ENCODE measurements at places on chromosomes 3 and 15.

- no peak for DNase-seq
Measured at GRCh38 chr3:65401359-65402305, 637.1 kb downstream of the MAGI1 start.

DNA sequence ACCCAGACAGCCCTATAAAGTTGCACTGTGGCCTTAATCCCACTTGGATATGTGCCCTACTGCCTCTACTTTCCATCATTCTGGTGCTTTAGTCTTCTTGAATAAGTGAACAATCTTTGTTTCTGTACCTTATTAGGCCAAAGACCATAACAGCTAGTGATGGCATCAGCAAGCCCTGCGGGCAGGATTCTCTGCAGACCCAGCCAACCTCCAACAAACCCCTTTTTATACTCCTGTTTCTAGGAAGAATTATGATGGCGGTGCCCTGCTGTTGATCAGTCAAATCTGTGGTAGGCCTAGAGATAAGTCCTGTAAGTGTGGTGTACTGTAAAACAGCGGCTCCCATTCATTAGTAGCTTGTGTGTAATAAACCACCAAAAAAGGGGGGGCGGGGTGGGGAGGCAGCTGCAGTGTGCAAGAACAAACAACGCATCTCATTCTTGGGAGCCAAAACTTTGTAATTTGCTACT lies 40.5 kb downstream of the SOX2 start:
- DNase-seq, result no peak

GRCh38 chr3:133845127-133845526 lies 39.5 kb downstream of the SRPRB start:
- DNase-seq, result no peak

- DNase-seq, result no peak
Measured at GRCh38 chr3:105585-105984, 91.0 kb upstream of the CHL1 start.

DNA sequence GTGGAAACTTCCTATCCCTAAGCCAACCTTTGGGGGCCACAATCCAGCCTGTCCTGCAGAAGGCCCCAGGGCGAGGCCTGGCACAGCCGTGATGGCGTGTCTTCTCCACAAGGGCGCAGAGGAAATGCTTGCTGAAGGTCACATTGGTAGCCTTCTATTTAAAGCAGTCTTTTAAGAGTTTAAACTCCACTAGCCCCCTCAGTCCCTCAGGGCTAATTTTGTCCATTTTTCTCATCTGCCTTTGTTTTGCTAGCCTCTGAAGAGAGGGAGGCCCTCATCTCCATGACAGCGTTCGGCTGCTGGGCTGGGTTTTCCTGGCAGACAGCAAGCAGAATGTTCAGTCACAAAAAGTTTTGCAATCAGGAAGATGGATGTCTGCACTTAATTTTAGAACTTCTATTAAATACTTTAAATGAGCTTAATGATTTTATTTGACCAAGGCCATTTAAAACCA lies 40.8 kb downstream of the RARB start:
- DNase-seq, result no peak

DNA sequence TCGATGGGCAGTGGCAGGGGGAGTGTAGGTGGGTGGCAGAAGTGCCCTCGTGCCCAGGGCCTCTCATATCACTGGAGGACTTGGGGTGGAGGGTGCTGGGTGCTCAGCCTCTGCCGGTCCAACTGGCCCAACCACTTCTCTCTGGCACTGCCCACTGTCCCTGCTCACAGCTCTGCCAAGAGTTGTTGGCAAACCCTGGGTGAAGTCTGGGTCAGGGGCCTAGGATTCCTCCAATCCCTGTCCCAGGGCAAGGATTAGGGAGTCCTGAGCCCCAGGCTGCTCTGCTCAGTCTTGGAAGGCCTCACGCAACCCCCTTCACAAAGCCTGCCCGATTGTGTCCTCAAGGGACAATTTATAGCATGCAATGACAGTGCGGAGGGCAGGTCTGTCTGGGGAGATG lies 5.2 kb upstream of the PRKCD start:
- no peak for DNase-seq

- DNase-seq, result no peak
Measured at GRCh38 chr3:194243172-194243837, 107.4 kb downstream of the HES1 start.

DNA sequence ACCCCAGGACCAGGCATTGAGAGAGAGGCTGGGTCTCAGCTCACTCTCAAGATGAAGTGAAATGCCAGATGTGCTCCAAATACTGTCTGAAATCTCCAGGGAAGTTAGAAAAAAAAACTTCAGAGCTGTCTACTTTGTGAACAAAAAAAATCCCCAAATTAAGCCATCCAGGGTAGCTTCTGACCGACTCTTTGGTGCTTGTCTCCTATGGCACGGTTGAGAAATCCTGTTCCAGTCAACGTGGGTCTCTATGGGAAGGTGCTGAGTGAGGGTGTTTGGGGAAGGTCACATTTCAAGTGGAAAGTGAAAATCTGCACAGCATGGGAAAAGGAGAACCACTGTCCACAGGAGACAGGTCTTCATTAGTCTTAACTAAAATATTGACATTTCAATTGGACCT lies 322.5 kb upstream of the CFAP20DC start:
- no peak for DNase-seq

GRCh38 chr3:197345390-197345789 lies 47.0 kb upstream of the DLG1 start:
- no peak for DNase-seq

- DNase-seq, result no peak
Measured at GRCh38 chr3:132342183-132342582, 25.0 kb downstream of the ACP3 start.

DNA sequence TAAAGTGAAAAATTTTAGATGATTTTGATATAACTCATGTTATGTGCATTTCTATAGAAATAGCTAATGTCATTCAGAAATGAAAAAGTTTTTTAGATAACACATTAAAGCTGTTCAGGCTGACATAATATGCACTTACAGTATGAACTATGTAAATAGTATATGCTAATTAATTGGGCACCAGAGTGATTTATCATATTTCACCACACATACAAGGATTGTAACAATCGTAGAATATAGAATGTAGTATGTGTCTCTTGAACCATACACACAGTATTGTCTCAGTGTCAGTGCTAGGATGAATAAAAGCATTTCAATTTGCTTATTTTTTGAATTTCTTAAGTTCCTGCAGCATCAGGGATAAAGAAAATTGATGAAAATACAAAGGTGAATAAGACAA lies 710.0 kb downstream of the OTOL1 start:
- DNase-seq, result no peak

- DNase-seq, result no peak
Measured at GRCh38 chr15:77538027-77538451, 94.7 kb downstream of the LINGO1 start.

GRCh38 chr3:169787791-169788190 lies 14.6 kb downstream of the MYNN start:
- no peak for DNase-seq

DNA sequence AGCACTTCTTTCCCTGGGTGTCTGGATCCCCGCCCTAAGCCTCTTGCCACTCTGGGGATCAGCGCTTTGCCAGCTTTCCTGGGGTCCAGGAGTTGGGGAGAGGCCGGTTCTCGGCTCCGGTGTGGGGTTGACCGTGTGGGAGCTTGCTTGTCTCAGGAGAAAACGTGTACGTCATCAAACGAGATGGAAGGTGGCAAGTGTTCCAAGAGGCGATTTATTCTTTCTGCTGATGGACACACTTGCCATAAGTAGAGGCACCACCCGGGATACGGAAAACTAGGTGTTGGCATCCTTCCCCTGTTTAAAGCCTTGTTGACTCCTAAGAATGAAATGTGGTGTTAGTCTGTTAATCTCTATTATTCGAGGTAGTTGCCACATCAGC lies 295 bp downstream of the ZWILCH start:
- DNase-seq, result no peak

GRCh38 chr3:141147657-141148056 lies 84.0 kb upstream of the PXYLP1 start:
- no peak for DNase-seq

DNA sequence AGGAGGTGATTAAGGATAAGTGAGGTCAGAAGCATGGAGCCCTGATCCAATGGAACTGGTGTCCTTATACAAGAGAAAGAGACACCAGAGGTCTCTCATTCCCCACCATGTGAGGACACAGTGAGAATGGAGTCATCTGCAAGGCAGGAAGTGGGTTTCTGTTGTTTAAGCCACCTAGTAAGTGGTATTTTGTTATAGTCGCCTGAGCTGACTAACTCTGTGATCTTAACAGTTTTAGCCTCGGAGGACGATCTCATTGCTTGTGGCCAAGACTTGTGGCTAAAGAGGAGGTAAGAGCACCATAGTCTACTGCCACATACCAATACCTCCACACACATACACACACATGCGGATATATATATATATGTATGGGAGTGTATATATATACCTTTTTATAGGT lies 73.8 kb downstream of the MCTP2 start:
- DNase-seq, result no peak

DNA sequence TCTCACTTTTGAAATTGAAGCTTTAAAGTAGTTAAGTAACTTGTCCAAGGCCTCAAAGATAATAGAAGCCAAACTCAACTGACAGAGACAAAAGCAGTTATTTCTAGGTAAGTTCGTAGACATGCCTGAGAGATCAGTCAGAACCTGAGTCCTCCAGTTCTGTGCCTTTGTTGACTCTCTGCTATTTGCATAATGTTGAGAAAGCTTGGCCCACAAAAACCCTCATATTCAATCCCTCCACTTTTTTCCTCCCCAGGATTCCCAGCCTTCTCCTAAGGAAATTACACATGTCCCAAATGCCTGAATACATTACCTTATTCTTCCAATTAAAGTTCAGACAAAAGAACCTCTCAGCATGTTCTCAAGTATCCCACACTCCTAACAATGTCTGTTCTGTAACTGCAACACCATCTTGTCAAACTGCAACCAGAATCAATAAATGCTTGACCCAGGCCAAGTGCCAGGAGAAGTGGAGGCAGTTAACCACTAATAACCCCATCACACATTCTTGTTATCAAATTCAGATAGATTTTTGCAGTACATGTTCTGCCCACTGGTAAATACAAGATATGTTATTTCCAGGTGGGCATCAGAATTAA lies 217.8 kb downstream of the LRRC3B start:
- no peak for DNase-seq

GRCh38 chr3:96706509-96706908 lies 107.9 kb upstream of the EPHA6 start:
- DNase-seq, result no peak

DNA sequence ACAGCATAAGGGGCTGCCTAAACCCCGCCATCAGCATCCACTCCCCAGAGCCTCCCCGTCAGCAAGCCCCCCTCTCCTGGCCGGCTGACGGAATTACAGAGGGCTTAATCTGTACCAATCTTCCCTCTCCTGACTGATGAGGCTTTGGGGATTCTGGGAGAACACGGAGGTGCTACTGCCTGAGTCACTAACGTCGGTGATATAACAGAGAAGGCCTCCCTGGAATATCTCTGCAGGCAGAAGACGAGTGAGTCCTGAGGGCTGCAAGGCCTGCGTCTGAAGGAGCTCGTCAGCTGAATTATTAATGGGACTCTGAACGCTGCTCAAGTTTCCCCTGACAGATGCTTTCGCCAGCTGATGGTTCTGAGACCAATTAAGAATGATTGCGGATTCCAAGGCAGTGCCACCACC lies 147.7 kb downstream of the XXYLT1 start:
- no peak for DNase-seq

GRCh38 chr3:105394177-105394576 lies 27.5 kb downstream of the ALCAM start:
- DNase-seq, result no peak

DNA sequence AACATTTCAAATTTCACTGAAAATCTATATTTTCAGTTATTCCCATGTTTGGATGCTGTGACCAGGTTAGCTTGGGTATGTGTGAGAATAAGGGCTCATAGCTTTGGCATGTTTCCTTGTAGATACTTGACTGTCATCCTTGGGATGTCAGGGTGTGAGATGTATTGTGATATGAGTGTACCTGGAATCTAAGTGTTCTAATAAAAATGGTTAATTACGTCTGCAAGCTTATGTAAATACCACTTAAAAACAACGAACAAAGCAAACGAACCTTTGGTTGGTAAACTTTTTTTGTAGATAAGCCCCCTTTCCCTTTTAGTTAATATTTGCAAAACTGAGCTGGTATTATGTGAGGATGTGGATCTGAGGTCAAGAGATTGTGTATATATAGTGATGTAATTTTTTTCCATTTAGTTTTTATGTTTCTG lies 63.5 kb downstream of the FNDC3B start:
- no peak for DNase-seq

- DNase-seq, result no peak
Measured at GRCh38 chr15:39926526-39926925, 6.5 kb upstream of the GPR176 start.

DNA sequence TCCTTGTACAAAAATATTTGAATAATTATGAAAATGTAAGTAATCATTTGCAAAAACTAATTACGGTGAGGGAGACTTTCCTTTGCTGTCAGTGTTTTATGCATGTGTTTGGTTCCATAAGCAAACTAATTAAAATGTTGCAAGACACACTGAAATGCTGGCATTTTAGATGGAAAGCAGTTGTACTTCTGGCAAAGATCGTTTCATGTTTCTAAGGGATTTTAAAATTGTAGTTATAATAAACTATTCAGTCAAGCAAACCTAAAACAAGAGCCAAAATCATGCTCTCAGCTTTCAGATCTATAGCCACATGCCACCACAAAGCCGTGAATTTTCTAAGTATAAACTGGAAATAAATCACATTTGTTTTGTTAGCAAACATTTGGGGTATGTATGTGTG lies 240.1 kb upstream of the ZNF385D start:
- DNase-seq, result no peak

GRCh38 chr3:153785901-153786300 lies 335.3 kb upstream of the ARHGEF26 start:
- DNase-seq, result no peak

DNA sequence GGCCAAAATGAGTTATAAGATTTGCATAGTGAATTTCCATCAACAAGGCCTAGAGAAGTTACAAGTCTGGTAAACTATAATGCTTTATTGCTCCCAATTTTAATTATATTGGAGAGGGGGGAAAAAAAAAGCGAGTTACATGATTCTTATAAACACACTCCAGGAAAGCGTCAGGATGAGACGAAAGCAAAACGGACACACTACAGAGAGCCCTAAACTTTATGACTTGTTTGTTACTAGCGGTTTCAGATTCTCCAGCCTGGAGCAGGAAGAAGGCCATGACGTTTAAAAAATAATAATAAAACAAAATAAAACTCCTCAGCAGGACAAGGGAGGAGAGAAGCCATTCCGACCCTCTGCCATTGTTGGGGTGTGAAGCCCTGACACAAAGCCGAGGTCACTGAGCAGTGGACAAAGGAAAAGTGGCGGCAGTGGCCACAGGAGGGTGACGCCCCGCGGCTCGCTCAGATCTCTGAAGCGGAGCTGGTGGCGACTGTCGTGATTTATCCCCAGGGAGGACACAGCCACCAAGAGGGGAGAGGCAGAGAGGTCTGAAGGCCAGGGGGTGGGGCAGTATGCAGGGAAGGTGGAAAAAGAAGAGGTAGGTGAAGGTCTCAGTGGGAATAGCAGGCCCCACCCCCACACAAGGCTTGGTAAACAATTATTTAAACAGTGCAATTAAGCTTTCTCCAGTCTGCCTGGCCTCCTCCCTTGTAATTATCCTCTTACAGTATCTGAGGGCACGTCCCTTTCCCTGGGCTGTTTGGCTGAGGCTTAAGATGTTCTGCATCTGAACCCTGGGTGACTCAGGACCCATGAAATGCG lies 45.3 kb downstream of the ADAMTS9 start:
- no peak for DNase-seq

Measured in LoVo (cell line).